HepG2 (cell line): ENCODE measurements at places on chromosomes 12 and 14. TPM values are rescaled to one million over a fixed set of nuclear protein-coding genes. Genes with fewer than 3 reads are reported as not detected.

Gene CCDC60
- not detected in 2 replicates for polyA plus RNA-seq

Gene USP44
- polyA plus RNA-seq: 0.04 and 0.05 TPM in 2 replicates

DNA sequence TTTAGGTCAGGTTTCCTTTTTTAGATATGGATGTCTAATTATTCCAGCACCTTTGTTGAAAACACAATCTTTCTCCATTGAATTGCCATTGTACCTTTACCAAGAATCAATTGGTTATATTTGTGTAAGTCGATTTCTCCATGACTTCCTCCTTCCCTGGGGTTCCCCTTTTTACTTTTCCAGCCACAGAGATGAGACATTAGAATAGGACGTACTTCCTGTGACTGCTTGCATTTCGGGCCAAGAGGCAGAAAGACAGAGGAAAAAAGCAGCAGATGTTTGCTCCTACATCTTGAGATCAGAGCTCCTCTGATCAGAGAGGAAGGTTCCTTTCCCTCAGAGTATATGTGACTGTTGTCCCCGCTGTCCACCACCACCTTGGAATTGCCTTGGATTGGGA is 453.7 kb upstream of the RGS6 start:
- no peak for DNase-seq

Gene KRT80
- polyA plus RNA-seq: 0.53 and 0.76 TPM in 2 replicates

GRCh38 chr14:96092936-96093335 is 53.8 kb downstream of the C14orf132 start:
- DNase-seq: no peak

Gene CCND2
- polyA plus RNA-seq: 0.61 and 0.90 TPM in 2 replicates

DNA sequence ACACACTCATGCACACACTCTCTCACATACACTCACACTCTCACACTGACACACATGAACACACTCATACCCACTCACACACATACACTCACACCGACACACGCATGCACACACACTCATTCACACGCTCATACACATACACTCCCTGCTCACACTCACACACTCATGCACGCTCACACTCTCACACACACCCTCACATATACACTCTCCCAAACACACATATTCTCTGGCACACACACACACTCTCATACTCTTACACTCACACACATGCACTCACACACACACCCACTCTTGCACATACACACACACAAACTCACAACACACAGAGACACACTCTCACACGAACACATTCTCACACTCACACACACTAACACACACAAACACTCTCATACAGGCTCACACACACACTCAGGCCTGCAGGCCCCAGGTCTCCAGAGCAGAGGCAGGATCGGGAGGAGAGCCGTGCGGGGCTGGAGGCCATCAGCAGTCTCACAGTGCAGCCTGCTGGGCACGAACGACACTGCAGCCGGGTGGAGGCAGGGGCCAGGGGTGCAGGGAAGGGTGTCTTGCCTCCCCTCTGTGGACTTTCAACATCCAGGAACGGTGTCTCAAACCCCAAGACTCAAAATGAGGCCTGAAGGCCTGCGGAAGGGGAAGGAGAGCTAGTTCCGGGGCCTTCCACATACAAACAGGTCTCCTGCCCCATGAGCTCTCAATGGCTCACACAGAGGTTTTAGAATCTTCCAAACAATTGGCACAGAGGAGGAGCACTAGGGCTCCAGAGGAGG is 148.7 kb downstream of the ANO2 start:
- peak; percentile 5 for DNase-seq

DNA sequence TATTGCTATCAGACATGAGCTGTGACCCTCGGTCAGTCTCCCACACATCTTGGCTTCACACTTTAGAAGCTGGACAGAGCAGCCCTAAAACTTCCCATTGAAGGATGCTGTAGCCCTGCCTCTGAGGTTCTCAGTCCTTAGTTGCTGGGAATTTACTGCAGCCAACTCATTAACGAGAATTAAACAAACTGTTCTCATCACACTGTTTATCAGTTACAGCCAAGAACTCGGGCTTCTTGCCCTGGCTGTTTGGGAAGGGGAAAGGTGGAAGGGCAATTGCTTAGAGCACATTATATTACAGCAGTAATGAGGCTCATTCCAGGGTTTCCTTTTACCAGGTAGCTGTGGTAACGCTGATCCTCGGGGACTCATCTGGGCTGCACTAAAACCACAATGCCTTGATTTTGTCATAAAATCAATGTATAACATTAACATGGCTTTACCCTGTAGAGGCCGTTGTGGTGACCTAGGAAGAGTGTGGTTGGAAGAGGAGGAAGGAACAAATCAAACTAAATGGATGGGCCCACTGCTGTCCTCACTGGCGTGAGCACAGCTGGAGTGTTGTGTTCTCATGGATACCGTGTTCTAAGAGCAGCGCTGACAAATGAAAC is 87.1 kb downstream of the GPR135 start:
- DNase-seq: no peak

Gene RPL36AL
- 84.2 and 90.0 TPM in 2 replicates for polyA plus RNA-seq

DNA sequence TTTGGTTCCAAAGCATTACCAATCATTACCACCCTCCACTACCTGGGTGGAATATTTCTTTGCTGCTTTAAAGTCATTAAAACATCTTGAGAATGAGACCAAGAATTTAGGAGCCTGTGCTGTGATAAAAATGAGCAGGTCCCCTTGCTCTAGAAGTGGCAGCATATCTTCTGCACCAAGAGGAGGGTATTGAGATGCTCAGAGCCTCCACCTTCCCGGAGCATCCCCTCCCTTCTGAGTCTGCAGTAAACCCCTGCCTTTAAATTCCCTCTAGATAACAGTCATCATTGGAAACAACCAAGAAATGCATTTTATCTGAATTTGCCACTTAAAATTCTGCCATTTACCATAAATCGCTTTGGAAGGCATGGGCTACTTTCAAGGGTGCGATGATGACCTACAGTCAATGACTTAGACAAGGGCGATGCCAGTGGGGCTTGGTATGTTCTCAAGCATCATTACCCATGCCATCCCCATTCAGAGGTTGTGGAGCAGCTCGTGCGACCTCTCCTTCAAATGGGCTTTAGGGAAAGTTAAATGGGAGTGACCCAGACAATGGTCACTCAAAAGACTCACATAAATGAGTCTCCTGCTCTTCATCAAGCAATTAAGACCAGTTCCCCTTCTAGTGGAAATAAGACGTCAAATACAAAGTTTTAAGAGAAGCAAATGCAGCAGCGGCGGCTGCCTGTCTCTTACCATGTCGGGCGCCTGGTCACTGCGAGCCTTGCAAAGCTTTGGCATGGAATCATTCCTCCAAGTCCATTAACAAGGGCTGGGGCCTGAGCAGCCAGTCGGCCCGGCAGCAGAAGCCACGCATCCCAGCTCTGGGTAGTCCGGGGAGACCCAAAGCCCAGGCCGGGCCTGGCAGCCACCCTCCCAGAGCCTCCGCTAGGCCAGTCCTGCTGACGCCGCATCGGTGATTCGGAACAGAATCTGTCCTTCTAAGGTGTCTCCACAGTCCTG is 334.5 kb downstream of the TMEM121 start:
- no peak for DNase-seq

DNA sequence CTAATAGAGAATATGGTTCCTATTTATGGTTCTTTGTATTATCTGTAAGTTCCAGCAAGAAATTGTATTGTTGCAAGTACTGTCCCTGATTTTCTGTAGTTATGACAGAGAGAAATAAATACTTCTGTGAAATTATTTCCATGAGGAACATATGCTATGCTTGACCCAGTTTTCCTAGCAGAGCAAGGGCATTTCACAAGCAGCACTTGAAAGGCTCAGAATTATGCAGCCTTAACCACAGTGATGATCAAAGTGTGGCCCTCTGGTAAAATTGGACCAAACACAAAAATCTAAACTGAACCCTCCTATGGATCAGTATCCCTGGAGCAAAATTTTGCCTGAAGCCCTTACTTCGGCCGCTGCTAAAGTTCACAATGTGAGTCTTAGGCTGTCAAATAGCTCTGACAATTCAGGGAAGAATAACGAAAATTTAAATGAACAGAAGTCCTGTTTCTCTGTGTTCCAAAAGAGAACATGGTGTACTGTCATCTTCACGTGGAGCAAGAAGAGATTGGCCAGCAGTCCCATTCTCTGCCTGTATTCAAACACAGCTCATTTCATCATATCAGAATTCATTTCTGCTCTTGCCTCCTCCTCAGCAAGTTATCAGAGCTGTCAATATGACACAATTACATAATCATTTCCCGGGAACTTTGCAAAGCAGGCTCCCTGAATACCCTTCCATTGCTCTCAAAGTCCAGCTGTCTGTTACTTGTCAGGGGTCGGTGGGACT is 471.9 kb downstream of the RPS29 start:
- no peak for DNase-seq

DNA sequence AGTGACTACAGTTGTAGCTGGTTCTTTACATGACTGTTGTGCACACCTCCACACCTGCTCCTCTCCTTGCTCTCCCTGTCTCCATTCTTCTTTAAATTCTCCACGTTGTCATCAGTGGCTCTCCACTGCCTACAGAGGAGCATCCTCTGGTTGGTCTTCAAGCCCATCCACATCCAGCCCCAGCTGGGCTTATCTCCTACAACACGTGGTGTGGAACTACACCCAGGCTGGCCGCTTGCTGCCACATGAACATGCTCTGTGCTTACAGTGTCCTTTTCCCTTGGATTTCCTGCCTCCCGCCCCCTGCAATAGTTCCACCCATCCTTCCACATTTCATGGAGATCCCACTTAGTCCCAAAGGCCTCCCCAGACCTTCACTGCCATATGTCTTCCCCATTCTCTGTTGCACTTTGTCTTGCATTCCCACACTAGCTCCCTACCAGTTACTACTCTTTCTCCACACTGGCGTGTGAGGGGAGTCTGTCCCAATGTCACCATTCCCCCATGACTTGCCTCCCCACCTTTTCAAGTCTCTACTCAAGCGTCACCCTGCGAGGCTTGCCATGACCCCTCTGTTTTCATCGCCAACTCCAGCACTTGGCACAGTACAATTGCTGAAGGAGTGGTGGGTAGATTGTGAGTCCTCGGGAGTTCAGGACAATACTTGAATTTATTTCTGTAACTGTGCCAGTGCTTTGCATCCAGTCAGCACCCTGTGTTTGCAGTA is 9.8 kb upstream of the MCRS1 start:
- DNase-seq: no peak

Gene CPM
- 0.13 TPM in 1 of 2 replicates, not detected in the other for polyA plus RNA-seq

DNA sequence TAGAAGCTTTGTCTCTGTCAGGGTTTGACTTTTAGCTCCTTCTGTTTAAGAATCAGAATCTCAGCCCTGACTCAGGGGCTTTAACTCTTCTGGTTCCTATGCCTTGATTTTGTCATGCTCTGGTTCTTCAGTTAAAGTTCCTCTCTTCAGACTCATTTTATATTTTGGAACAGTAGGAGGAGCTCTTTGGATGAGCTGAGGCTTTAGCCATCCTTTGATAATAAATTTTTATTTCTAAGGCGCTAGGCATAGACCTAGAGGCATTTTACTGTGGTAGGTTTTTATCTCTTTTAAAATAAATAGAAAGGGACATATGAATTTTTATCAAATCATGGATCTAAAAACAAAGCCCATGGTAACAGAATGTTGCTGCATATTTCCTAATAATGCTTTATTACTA is 51.7 kb downstream of the ATP23 start:
- DNase-seq: no peak

DNA sequence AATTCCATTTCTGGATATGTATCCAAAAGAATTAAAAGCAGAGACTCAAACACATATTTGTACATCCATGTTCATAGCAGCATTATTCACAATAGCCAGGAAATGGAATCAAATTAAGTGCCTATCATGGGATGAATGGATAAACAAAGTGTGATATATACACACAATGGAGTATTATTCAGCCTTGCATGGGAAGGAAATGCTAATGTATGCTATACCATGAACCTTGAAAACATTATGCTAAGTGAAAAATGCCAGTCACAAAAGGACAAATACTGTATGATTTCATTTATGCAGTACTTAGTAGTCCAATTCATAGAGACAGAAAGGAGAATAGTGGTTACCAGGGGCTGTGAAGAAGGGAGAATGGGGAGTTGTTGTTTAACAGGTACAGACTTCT is 32.1 kb upstream of the CSRNP2 start:
- no peak for DNase-seq

- no peak for DNase-seq
Measured at GRCh38 chr14:40757376-40757950, 849.2 kb upstream of the LRFN5 start.

GRCh38 chr14:69366761-69367160 is 31.3 kb downstream of the ERH start:
- DNase-seq: no peak

Gene PTPRB
- polyA plus RNA-seq: 0.05 and 0.07 TPM in 2 replicates
